ENCODE measurements at places on chromosomes 4 and X.

- no peak for DNase-seq
These were observed 30.0 kb downstream of the MND1 start for GRCh38 chr4:153374442-153374841.

GRCh38 chr4:169220447-169220846 lies 50.3 kb downstream of the SH3RF1 start:
- DNase-seq = no peak

GRCh38 chr4:70556856-70557255 lies 35.2 kb upstream of the AMBN start:
- no peak for DNase-seq

DNA sequence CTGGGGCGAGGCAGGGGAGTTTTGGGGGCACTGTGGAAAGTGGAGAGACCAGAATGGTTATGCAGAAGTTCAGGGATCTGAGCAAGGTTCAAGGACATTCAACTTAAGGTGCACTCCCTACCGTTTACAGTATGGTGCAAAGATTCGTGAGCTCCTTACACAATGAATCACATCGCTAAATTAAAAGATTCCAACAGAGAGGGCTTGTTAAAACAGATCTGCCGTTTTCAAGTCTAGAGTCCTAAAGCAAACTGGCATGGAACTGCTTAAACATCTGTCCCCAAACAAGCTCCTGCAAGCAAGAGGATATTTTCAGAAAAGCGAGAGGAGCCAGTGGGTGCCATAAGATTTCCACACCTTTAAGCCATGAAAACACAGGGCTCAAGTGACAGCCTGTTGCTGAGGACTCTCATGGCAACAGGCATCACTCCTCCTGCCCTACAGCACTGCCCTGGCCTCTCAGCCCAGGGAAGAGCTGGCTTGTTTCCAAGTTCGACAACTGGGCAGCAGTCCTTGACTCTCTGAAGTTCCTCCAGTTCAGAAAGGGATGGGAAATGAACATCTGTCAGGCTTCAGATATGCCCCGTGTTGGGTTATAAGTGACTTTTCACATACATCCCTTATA lies 10.0 kb downstream of the FAM184B start:
- no peak for DNase-seq

DNA sequence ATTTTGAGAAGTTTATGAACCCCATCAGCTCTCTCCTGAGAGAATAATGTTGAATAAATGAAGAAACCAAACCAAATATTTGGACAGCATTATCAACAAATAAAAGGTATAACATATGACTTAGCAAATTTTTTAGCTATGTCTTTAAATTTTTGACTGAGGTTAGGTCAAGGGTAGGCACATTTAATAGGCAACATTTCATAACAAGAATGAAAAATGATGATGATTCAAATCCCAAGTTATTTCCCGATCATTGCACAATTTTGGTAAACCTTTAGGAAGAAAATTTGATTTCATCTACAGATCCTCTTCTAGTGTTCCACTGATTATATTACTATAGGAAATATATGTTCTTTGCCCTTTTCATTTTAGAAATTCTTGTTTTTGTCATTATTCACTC lies 123.7 kb upstream of the TLR3 start:
- no peak for DNase-seq

- no peak for DNase-seq
These were observed 16.5 kb downstream of the MTHFD2L start for GRCh38 chr4:74174421-74174820.

DNA sequence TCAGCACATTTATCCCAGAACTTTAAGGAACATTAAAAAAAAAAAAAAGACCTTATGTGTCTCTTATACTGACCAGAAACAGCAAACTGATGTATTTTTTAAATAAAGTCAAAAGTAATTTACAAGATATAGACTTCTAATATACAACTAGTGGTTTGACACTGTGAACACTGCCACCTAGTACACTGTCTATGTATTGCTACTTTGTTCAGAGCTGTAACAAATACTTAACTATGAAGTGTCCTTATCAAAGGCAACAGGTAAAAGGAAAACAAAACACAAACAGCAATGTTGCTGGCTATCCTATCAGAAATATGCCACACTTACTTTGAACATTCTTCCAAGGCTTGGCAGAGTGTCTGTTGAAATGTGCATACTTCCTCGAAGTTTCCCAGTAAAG lies 60.4 kb downstream of the CD40LG start:
- peak; percentile 40 for DNase-seq

DNA sequence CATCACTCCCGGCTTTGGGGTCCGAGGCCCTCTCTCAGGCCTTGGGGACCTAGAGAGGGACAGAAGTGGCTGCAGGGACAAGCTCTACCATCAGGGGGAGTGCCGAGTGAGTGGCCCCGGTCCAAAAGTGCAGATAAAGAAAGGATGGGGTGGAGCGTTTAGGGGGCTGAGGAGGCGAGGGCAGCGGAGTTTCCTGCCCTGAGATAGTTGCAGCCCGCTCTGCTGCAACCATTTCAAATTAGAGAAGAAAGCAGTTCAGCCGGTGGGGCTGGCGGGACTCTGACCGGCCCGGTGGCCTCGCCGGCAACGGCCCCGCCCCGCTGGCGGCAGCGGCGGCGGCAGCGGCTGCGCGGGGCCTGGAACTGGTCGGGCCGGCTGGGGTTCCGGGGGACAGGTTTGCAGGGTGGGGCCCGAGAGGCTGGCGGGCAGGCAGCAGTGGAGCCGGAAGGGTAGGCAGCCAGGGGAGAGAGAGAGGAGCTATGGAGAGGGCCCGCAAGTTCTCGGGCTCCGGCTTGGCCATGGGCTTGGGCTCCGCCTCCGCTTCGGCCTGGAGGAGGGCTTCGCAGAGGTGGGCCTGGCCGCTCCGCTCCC lies 7.6 kb downstream of the DLG3 start:
- DNase-seq = peak; percentile 67

DNA sequence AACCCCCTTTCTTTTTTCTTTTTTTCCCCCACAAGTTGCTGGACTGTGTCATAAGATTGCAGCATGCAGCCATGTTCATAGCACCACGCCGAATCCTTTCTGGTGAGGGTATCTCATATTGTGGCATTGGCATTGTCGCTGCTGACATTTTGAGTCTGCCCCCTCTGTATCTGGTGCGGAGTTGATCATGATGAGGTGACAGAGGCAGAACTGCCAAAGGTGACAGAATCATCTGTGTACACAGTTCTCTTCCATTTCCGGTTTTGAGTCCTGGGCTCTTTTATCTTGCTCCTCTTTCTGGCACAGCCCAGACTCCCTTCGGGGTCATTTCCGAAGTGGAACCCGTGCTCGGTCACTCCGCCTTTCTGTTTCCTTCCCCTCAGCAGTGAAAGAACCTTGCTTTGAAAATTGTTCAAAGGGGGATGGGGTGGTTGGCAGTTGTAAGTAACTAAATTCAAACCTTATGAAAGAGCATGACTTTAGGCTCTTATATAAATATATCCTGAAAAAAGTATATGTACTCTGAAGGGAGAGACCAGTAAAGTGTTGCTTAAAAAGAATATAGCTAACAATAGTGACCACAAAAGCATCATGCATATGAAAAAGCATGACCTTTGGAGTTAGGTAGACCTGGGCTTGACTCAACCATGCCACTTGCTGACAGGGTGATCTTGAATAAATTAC lies 55.0 kb upstream of the BMP2K start:
- DNase-seq = peak; percentile 15

DNA sequence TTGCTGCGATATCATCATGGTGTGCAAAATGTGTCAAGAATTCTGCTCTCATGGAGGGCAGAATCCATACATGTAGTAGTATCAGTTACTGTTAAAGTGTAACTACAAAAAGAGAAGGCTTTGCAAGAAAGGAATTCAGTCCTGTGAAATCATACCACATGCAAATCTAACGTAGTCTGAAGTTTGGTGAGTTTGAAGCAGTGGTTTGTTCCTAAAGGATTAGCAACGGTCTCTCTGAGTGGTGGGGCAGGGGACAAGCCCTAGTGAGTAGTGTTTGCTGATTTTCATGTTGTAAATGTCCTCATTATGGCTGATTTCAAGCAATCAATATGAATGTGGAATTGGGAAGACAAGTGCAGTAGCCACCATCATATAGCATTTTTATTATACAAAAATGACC lies 47.1 kb upstream of the CLNK start:
- DNase-seq = no peak

DNA sequence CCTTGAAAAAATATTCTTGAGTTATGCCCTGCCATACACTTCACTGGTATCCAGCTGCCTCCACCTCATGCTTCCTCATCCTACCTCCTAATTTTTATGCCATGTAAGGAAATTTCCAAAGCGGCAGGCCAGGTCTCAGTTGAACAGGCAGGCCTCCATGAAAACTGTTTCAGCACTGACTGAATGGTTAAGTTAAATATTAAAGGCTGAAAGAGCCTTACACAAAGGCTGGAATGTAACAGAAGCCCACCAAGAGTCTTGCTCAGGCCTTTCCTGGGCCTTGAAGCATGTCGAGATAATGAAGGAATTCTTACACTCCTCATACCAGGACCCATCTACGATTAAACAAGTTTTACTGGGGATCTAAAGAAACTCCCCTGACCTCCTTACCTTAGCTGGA lies 359.6 kb upstream of the NOCT start:
- no peak for DNase-seq

DNA sequence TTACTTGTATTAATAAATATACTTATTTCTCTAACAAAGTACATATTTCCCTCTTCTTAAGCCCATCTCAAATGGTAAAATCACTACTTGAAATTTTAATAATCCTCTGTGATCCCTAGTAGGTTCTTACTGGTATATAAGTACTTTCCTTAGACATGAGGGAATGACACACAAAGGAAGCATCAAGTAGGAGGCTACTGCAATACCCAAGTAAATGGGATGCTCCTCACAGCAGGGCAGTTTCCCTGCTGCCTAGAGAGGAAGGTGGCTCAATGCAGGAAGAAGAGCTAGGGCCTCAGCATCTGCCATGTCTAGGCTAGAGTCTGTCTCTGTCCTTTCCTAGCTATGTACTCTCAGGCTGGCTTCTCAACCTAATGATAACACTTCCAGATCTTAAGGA lies 122.1 kb upstream of the DIPK2B start:
- no peak for DNase-seq

DNA sequence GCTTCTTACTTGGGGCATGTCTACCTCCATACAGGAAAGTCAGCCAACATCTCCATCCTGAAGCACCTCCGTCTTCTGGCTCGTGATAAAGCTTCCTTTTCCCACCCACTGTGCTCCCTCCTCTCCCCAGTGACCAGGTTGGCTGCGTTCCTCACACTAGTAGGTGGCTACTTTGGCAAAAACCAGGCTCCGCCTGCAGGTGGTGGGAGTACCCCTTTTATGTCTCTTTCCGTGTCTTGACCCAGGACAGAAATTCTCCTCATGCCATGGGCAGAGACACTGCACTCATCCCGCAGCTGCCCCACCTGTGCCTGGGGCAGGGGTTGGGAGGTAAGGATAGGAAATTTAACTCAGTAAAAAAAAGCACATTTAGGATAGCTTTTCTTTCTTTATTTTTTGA lies 50.9 kb downstream of the ENPP6 start:
- no peak for DNase-seq

GRCh38 chr4:138798404-138798803 lies 217.2 kb upstream of the NOCT start:
- no peak for DNase-seq

DNA sequence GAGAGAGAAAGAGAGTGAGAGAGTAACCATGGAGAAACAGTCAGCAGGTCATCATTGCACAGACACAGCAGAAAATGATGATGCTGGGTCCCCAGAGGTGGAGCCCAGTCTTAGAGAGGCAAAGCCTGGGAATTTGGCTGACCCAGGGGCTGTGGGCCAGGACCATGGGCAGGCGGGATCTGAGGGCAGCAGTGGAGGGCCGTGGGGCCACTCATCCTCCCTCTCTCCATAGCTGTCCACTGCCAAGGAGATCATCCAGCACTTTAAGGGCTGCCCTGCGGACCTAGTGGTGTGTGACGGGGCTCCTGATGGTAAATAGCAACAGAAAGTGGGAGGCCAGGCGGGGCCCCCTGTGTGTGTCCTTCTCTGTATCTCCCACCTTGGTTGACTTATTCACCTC lies 2.8 kb downstream of the FTSJ1 start:
- DNase-seq = no peak

DNA sequence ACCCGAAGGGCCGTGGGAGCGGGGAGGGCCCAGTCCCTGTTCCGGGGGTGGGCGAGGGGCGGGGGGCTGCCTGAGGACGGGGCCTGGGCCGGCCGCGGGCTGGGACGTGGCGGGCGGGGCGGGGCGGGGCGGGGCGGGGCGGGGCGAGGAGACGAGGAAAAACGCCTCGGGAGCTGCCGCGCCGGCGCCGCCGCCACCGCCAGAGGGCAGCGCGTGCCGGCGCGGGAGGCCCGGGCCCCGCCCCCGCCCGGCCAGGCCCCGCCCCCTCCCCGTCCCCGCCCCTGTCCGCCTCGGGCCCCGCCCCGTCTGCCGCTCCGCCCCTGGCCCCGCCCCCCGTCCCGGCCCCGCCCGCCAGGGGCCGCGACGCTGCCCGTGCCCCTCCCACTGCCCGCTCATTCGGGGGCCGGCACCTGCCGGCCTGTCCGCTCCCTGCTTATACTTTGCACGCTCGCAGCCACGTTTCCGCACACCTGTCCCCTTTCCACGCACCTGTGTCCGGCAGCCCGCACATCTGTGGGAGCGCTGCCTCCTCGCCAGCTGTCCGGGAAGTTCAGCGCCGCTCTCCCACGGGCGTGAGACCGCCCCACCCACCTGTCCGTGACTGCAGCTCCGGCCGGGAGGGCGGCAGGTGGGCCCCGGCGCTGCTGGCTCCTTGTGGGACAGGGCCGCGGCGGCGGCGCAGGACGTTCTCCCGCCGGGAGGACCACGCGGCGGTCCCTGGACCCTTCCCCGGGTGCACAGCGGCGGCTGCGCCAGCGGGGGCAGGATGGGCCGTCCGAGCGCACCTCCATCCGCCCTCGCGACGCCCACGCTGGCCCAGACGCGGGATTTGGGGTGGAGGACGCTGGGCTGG lies 1.7 kb upstream of the FGFRL1 start:
- DNase-seq = peak; percentile 55

DNA sequence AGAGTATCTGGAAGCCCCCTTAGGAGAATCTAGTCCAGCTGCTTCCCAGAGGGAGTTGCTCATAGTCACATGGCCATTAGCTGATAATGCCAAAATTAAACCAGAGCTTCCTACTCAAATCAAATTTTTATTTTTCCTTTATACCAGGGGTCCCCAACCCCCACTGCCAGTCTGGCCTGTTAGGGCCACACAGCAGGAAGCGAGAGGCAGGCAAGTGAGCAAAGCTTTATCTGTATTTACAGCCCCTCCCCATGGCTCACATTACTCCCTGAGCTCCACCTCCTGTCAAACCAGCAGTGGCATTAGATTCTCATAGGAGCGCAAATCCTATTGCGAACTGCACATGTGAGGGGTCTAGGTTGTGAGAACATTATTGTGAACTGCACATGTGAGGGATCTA lies 19.2 kb upstream of the TNIP3 start:
- DNase-seq = no peak

GRCh38 chr4:110624904-110625494 lies 2.1 kb upstream of the PITX2 start:
- DNase-seq = no peak

GRCh38 chr4:112199041-112199440 lies 32.5 kb upstream of the AP1AR start:
- no peak for DNase-seq

- DNase-seq = no peak
These were observed 391.5 kb downstream of the SPOCK3 start for GRCh38 chr4:166842795-166843261.

GRCh38 chrX:123731987-123732669 lies 724 bp downstream of the THOC2 start:
- DNase-seq = no peak

GRCh38 chr4:139808808-139809756 lies 143.5 kb downstream of the MGST2 start:
- DNase-seq = no peak

Measured in CD4-positive, alpha-beta T cell treated with Interleukin-4 for 1 hour (primary cell).